ENCODE measurements at places on chromosomes 2 and 18.

DNA sequence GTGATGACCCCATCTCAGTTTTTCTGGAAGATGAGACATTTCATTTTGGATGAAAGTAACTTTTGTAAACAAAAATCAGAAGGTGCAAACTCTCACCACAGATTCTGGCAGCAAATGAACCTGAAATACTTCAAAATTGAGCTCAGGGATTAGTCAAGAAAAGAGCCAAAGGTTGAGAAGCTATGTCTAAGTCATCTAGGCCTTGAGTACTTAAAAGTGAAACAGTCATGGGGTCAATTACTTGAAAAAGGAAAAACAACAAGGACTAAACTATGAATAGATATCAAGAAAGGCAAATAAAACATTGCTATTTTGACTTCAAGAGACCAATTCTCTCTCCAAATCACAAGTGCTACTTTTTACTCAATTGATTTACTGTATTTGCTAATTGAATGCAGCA is 285.1 kb downstream of the RBM43 start:
- DNase-seq, result no peak

DNA sequence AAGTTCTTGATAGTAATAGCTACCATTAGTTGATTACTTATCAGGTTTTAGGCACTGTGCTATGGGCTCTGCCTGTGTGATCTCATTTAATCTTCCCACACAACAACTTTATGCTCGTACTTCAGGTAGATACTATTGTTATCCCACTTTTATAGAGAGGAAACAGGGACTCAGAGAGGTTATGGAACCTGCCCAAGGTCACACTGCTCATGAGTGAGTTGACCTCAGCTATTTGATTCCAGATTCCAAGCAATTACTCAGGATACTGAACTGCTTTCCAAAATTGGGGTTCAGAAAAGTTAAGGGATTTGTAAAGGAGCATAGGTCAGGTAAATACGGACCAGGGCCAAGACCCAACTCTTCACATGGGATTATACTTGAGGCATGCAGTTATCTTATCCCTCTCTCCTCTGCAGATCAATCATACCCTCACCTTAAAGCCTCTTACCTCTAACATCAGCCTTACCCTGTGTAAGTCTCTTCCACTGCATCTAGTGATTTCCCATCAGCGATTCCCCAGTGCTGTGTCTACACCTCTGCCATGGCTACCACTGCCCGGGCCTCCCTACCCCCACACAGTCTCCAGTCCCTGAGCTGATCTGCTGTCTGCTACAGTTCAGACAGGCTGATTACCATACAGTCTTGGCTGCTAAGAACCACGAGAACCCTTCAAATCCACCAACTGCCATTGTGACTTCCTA is 74.4 kb downstream of the ANTXR1 start:
- DNase-seq, result no peak

DNA sequence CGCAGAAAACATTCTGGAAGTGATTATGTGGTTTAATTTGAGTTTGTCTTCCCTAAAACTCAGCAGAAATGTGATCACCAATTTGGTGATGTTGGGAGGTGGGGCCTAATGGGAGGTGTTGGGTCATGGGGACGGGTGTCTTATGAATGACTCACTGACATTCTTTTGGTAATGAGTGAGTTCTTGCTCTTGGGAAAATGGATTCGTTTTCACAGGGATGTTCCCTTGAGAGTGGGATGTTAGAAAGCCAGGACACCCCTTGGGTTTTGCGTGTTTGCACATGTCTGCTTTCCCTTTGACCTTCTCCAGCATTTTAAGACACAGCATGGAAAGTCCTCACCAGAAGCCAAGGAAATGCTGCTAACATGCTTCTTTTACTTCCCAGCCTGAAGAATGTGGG is 321.5 kb upstream of the NT5C1B start:
- DNase-seq, result no peak

GRCh38 chr2:77664491-77664890 is 142.3 kb upstream of the LRRTM4 start:
- DNase-seq, result no peak

- no peak for DNase-seq
These were observed 1648.9 kb upstream of the TMEFF2 start for GRCh38 chr2:193843675-193844074.

- DNase-seq, result no peak
These were observed 75.8 kb upstream of the ARL5A start for GRCh38 chr2:151904021-151904420.

DNA sequence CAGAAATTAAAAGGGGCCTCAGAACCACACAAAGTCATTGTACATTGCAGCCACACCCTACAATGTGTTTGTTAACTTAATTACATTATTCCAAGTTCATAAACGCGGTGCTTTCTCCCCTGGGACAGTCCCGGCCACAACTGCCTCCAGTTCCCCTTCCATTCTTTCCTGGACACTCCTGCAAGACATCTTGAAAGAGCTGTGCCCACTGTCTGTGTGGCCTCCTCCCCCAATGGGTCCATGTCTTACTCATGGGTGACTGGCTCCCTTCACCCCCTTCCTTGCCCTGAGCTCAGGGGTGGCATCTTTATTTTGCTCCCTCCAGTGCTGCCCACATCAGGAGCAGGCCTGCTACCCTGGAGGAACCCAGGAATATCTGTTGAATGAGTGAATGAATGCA is 287.7 kb downstream of the MYT1L start:
- DNase-seq, result no peak

All from NCI-H526 (cell line).